ENCODE measurements at places on chromosomes 5 and 9. TPM values are rescaled to one million over a fixed set of nuclear protein-coding genes. Genes with fewer than 3 reads are reported as not detected.

The ADGRD2 gene
- 0.08 TPM for polyA plus RNA-seq

- DNase-seq = no peak
These were observed 69.0 kb downstream of the TSPAN17 start for GRCh38 chr5:176716320-176716719.

GRCh38 chr5:177086654-177087397, at the start of gene FGFR4:
Gene FGFR4 (plus strand): TSS chr5:177086915. CDS start chr5:177089603, 2,688 bp downstream.
- no peak for DNase-seq

DNA sequence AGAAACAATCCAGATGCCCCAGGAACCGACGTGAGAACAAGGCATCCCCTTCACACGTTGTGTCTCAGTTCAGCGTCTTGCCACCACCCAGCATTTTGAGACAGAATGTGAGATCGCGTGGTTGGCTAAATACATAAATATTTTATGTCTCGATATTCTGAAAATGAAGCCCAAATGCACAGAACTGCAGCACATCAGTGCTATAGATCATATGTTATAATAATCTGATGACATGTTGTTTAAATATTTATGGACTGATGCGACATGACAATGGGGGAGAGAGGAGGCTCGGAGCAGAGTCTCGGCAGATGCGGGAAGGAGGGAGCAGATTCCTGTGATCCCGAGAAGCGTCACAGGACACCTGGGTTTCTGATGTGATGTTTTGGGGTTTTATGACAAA, 10.9 kb downstream of the NEK6 start:
- no peak for DNase-seq

The C9orf50 gene
- polyA plus RNA-seq = 0.23 TPM

DNA sequence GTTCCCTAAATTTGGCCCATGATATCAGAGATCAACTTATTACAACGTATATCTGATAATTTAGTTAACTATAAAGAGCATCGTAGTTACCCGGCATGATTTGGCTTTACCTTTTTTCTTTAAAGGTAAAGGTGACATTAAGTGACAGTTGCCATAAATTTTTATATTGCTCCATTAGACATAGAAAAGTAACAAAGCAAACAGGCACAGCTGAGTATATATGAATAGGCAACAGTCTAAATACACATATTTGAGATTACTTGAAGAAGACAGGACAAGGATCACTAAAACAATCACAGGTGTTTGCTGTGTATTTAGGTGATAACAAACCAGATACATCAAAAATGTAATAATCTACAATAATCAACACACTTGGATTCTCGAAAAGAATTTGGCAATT, 34.8 kb downstream of the RFX3 start:
- no peak for DNase-seq

The SH3GL2 gene
- polyA plus RNA-seq = 0.05 TPM

GRCh38 chr9:94928691-94929368, 202.3 kb downstream of the AOPEP start:
- DNase-seq = no peak

GRCh38 chr5:163079618-163080017, 357.8 kb upstream of the CCNG1 start:
- no peak for DNase-seq

DNA sequence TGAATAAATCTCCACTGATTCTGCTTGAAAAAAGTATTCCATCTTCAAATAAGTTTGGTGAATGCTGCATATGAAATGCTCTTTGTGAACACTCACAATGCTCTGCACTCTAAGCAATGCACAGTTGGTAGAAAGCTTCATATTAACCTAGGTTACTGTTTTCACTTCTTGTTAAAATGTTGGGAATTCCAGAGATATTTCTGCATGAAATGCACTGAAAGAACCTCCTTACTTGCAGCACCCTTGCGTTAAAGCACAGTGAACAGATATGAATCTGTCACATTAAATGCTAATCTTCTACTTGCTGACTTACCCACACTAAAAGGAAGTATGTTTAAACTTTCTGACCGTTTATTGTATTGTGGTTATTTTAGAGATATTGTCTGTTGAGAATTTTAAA, 584.1 kb upstream of the NUDT12 start:
- DNase-seq = no peak

The ZNF454 gene
- 3.7 TPM for polyA plus RNA-seq

DNA sequence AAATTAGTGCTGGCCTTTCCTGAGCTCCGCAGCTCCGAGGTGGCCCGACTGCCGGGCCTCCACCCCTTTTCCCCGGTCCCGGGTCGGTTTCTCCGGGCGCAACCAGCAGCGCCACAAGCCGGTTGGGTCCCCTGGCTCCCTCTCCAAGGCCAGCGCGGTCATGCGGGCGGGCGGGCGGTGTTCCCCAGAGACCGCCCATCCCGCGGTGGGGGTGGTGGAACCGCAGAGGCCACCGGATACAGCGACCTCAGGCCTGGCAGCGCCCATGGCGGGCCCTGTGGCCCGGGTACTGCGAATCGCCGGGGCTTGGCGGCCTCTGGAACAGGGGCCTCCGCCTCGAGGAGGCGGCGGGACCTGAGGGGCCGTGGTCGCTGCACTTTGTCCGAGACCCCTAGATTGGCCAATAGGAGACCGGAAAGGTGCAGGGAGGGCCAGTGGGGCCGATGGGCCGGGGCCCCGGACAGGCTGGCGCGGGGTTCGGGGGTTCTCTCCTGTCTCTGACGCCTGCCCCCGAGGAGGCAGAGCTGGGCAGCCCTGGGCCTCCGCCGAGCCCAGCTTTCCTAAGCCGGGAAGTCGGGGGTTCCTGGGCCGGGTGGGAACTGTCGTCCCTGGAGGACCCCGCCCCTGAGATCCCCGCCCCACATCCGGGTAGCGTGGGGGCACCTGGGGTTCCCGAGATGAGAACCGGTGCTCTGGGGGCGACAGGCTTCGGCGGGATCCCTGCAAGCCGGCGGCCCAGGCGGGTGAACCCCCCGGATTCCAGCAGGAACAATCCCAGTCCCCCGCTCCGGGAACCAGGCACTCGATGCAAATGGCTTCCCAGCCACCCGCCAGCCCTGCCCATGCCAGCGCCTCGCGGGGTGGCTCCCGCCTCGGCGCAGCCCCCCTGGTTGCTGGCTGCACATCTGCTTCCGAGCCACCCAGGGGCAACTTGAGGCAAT, 293.9 kb downstream of the ZSWIM6 start:
- no peak for DNase-seq

DNA sequence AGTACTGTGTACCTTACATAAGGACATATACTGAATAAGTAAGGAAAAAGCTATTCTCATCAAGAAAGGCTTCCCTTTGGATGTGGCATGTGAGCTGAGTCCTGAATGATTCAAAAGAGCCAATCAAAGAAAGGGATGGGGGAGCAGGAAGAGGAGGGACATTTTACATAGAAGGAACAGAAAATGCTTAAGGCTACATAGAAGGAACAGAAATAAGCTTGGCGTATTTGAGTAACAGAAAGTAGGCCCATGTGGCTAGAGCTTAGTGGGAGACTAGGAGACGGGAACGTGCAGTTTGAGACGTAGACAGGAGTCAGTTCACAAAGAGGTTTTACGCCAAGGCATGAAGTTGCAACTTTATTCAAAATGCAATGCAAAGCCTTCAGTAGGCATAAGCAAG, 126.3 kb downstream of the CEMIP2 start:
- DNase-seq = no peak

DNA sequence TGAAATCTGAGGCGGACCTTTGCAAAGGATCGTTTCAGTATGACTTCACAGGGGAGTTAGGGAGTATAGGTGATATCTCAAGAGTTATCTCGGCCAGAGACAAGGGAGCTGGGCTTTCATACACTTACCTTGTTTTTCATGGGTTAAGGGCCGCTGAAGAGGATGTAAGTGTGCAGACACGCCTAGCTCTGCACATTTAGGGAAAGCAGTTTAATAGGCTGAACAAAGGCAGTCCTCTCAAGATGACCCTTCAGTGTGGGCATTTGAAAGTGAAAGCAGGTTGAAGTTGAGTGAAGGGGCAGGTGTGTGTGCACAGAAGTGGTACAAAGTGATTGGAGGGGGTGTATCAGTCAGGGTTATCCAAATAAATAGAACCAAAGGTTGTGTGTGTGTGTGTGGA, 33.1 kb upstream of the PRXL2C start:
- no peak for DNase-seq

- no peak for DNase-seq
These were observed 39.8 kb downstream of the ASS1 start for GRCh38 chr9:130484362-130485072.

The ENHO gene
- polyA plus RNA-seq = 3.4 TPM

The CDH6 gene
- 3.0 TPM for polyA plus RNA-seq

The ENTPD2 gene
- polyA plus RNA-seq = 16.2 TPM

DNA sequence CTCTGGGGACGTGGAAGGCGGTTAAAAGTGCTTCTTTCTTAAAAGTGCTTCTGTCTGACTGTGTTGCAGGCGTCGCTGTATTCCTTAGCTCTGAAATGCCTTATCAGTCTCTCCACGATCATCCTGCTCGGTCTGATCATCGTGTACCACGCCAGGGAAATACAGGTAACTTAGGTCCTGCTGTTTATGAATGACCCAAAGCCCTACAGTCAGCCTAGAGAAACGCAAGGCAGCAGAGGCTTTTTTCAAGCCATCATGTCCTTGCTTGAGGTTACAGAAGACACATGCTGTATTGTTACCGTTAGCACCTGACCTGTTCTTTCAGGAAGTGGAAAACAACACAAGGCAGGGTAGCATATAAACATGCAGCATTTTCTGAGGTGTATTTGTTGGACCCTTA, 2.0 kb downstream of the KCNN2 start:
- DNase-seq = no peak

The IFNA2 gene
- not detected for polyA plus RNA-seq

DNA sequence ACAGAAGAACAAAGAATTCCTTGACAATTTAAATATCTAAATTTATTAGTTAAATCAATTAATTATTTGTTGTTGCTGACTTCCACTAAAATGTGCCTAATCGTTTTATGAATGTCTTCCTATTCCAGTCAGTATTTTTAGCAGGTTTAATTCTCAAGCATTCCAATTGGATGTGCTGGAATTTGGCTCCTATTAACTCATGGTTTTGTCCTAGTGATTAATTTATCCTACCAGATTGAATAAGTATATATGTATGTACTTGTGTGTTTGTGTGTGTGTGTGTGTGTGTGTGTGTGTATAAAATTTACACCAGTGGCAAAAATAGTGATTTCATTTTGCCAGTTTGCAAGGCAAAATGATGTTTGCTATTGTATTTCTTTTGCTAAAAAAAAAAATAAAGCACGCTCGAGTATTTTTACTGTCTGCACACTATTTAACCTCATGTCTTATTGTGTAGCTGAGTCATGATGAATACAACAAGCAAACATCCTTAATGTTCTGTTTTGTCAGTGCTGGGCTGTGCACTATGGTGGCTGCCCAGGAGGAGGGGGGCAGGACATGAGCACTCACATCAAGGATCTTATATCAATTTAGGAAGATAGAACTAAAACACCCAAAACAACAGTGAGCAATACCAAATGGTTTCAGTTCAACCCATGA, 375.5 kb downstream of the PDE4D start:
- no peak for DNase-seq

DNA sequence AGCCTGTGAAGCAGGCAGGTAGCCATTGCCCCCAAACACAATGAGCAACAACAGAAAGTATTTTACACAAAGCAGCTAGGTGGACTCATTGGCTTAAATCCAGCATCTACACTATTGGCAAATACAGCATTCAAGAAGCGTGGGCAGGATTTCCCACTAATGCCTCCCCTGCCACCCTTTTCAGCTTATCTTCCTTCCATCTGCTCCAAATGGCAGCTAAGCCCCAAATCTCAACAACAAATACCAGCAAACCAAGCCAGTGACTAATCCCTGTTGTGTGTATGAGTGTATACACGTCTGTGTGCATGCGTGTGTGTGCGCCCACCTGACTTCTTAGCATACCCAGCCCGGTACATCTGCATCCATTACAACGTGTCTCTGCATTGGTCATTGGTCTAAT, 151.2 kb upstream of the WWC1 start:
- no peak for DNase-seq

DNA sequence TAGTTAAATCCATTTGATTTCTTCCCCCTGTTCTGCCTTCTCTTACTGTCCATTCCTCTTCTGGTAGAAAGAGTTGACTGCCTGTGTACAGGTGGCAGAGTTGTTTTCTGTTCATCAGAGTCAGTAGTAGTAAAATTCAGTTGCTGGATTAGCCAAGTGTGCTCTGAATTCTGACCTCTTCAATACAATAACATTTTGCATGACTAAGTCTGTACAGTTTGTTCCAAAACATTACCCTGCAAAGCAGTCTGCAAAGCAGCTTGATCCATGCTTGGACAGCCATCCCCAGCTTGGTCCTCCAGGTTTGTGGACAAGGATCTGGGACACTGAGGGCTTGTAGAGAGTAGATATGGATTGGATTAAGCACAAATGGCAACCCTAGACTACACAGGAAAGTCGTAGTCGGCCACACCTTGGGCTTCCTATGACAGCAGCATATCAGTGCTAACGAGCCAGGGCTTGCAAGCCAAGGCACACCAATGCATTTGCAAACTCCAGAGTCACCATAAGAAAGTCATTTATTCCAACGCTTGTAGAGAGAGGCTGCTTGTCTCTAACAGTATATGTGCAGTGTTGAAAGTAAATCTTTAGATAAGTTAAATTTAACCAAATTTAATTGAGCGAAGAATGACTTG, 25.2 kb downstream of the IL12B start:
- DNase-seq = no peak

DNA sequence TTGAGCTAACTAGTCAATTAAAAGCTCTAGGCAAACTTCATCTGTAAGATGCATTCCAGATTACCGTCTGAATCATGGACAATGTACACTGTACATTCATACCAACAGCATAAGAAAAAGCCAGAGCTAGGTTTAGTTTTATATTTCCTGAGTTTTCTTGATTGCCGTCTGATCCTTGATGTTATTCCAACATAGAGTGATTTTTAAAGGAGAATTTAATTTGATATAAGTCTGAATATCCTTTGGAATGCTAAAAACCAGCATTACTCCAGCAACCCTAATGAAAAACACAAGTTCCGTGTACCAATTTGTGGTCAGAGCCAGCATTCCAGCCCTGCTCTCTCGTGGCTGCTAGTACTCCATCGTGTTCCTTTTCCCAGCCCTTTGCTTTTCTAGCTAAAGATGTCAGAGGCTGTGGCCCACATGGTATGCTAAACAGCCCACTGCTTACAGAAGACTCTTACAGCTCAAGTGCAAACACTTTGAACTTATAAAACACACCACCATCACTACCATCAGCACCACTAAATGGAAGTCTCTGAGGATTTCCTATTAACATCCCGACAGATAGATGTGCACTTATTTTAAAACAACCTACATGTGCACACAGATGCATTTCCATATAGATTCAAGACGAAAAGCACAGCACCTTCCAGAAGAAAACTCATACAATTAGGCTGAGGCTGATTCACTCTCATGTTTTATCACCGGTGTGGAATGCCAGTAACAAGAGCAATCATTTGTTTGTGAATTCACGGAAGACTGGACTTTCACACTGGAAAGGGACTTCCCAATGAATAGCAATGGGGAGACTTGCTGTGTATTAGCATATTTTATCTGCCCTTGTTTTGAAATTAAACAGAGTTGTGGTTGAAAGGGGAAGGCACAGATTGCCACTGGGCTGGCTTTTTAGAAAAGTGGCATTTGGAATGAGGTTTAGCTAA, 246.9 kb upstream of the GAS1 start:
- DNase-seq = no peak

The LOX gene
- 63.2 TPM for polyA plus RNA-seq
